K562 (cell line): ENCODE measurements at places on chromosomes 4 and X. TPM values are rescaled to one million over a fixed set of nuclear protein-coding genes. Genes with fewer than 3 reads are reported as not detected.

TMEM150C gene
- total RNA-seq, result 0.07 TPM in 2 replicates

NRK gene
- total RNA-seq, result 0.07 and 0.09 TPM in 2 replicates

F8A3 gene
- 0.25 TPM in 1 of 2 replicates, not detected in the other for total RNA-seq

- DNase-seq, result no peak
- no peaks in the 10 kb centered on the region for H3K4me1 ChIP-seq
- no peak overlapping the region for H3K4me3 ChIP-seq
- H3K27ac ChIP-seq, result no peak overlapping the region
- no peaks in the 10 kb centered on the region for H3K36me3 ChIP-seq
Observed at GRCh38 chr4:55330241-55330640, 15.8 kb upstream of the SRD5A3 start.

DNA sequence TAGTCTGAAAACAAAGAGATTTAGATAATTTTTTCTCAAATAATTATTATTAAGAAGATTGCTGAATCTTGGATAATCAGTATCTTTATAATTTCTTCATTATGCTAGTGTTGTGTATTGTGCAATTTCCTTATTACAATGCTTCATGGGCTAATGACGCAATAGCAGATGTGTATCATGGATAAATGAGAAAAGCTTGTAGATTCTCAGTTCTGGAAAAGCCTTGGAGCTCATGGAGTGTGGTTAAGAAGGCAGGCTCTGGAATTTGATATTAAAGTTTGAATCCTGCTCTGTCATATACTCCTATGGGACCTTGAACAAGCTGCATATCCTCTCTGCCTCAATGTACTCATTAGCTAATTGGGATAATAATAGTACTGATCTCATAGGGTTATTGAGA lies 18.9 kb upstream of the CXCL8 start:
- no peaks in the 10 kb centered on the region for H3K27me3 ChIP-seq
- H3K27ac ChIP-seq, result no peak overlapping the region
- H3K4me1 ChIP-seq, result peaks cover 3% of the 10 kb centered on the region; the same call in 2 of the 3 replicates
- no peak for DNase-seq

DNA sequence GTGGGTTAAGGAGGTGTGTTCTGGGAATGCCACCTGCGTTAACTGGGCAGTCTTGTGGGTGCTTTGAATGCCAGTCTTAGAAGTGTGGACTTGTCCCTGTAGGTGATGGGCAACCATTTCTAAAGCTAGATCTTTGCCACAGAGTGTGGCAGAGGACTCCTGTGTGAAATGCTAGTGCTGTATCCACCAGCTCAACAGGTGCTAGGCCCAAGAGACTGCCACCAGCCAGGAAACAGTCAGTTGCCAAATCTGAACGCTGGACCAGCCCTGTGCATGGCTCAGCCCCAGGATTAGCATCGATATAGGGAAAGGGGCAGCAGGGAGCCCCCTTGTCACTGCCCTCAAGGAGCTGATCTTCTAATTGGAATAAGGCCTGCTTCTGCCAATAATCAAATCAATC lies 35.3 kb downstream of the STARD8 start:
- peaks cover 20% of the 10 kb centered on the region for H3K4me1 ChIP-seq
- H3K27ac ChIP-seq, result no peak overlapping the region
- DNase-seq, result no peak
- H3K27me3 ChIP-seq, result no peaks in the 10 kb centered on the region
- H3K36me3 ChIP-seq, result no peaks in the 10 kb centered on the region; the same call in 2 of the 3 replicates

DNA sequence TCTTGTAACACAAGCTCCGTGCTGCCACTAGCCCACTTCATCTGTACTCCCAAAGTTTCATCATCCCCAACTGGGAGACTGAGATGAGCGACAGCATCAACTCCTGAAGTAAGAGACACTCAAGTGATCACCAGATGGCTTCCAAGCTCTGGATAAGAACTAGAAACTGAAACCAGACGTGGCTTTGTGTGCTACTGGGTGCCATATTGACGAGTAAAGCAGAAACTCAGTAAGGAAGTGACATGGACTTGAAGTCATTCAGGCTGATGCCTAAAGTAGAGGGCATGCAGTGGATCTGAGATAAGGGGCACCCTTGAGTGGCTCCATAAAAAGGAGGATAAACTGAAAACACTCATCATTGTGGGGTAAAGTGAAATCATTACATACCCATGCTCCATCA lies 72.4 kb downstream of the PCYT1B start:
- no peak overlapping the region for H3K4me3 ChIP-seq
- peaks cover 3% of the 10 kb centered on the region; the same call in 1 of the 3 replicates for H3K27me3 ChIP-seq
- no peaks in the 10 kb centered on the region for H3K4me1 ChIP-seq
- no peak for DNase-seq
- no peaks in the 10 kb centered on the region for H3K36me3 ChIP-seq

DNA sequence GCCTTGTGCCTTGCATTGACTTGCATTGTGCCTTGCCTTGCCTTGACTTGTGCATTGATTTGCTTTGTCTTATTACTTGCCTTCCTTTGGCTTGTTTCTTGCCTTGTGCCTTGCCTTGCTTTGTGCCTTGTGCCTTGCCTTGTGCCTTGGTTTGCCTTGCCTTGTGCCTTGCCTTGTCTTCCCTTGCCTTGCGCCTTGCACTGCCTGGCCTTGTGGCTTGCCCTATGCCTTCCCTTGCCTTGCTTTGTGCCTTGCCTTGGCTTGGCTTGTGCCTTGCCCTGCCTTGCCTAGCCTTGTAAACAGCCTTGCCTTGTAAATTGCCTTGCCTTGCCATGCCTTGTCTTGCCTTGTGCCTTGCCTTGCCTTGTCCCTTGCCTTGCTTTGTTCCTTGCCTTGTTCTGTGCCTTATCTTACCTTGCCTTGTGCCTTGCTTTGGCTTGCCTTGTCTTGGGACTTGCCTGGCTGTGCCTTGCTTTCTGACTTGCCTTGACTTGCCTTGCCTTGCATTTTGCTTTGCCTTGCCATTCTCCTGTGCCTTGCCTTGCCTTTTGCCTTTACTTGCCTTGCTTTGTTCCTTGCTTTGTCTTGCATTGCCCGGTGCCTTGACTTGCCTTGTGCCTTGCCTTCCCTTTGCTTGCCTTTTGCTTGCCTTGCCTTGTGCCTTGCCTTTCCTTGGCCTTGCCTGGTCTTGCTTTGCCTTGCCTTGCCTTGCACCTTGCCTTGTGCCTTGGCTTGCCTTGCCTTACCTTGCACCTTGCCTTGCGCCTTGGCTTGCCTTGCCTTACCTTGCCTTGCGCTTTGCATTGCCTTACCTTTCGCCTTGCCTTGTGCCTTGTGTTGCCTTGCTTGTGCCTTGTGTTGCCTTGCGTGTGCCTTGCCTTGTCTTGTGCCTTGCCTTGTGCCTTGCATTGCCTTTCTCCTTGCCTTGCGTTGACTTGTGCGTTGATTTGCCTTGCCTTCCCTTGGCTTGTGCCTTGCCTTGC lies 97.5 kb downstream of the TAB3 start:
- no peaks in the 10 kb centered on the region for H3K27me3 ChIP-seq
- H3K4me1 ChIP-seq, result no peaks in the 10 kb centered on the region
- no peak for DNase-seq
- no peaks in the 10 kb centered on the region for H3K36me3 ChIP-seq
- no peak overlapping the region for H3K27ac ChIP-seq
- H3K4me3 ChIP-seq, result no peak overlapping the region

GRCh38 chr4:45989775-45990174 lies 134.1 kb downstream of the GABRG1 start:
- no peaks in the 10 kb centered on the region for H3K36me3 ChIP-seq
- H3K27me3 ChIP-seq, result no peaks in the 10 kb centered on the region
- H3K4me1 ChIP-seq, result no peaks in the 10 kb centered on the region
- H3K4me3 ChIP-seq, result no peak overlapping the region
- DNase-seq, result no peak

DSPP gene
- total RNA-seq, result not detected in 2 replicates

GRCh38 chrX:129655547-129656249 lies 942 bp upstream of the APLN start:
- no peak overlapping the region for H3K4me3 ChIP-seq
- H3K36me3 ChIP-seq, result no peaks in the 10 kb centered on the region
- no peak overlapping the region for H3K27ac ChIP-seq
- DNase-seq, result no peak
- peaks cover 54% of the 10 kb centered on the region for H3K27me3 ChIP-seq
- H3K4me1 ChIP-seq, result peaks cover 17% of the 10 kb centered on the region

ABLIM2 gene
- total RNA-seq, result not detected in 2 replicates

- no peaks in the 10 kb centered on the region for H3K36me3 ChIP-seq
- no peaks in the 10 kb centered on the region for H3K4me1 ChIP-seq
- no peak for DNase-seq
- H3K4me3 ChIP-seq, result no peak overlapping the region
- no peak overlapping the region for H3K27ac ChIP-seq
- peaks cover 35% of the 10 kb centered on the region for H3K27me3 ChIP-seq
Observed at GRCh38 chr4:107826421-107826980, 1.8 kb downstream of the SGMS2 start.
